ENCODE measurements at places on chromosomes 11 and 22.

DNA sequence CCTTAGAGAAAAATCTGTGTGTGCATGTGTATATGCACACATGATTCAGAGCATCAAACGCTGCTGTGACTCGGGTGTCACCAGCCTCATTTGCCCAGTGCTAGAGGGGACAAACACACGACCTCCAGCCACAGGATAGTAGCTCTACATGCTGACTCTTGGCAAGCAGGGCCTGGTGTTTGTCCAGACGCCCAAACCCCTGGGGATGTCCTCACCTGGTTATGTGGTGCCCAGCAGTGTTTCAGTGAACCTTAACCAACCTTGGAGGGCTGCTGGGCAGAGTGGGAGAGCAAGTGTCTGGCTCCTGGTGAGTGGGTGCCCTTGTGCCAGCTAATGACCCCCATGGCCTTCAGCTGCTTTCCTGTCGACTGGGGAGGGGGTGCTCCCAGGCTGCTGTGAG lies 26.7 kb downstream of the IGLL1 start:
- no peak for DNase-seq

- no peak for DNase-seq
Observed at GRCh38 chr11:62865635-62866034, 15.1 kb upstream of the SLC3A2 start.

DNA sequence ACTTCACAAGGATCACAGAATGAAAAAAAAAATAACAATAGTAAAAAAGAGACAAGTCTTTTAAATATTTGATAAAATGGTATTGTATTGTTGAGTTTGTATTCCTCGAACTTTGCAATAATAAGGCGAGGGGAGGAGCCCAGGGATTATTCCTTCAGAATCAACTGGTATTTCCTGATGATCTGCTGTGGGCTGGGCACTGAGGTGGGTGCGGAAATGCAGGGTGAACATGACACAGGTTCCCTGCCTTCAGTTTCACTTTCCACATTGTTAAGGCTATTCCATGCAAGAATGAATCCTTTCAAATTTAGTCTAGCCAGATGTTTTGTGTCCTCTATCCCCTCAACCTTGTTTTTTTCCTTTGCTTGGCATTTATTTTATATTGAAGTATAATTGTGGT lies 2.1 kb upstream of the EIF3M start:
- DNase-seq, result no peak

GRCh38 chr11:64146036-64146955 lies 19.6 kb downstream of the MACROD1 start:
- DNase-seq, result peak; percentile 62

DNA sequence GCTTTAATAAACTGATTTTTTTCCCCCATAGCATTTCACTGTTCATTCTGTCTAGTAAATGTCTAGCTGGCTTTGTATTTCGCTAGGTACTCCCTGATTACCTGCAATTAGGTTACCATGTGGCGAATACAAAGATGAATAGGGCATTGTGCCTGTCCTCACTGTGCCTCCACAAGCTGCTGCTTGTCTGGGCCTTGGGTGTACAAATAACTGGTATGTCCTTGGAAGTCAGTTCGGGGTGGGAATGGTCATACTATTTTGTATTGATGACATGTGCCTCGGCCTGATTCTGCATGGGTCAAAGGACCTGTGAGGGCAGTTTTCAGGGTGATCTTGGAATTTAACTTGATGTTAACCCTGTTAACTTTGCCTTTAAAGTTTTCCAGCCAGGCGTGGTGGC lies 11.4 kb downstream of the RBM4 start:
- no peak for DNase-seq

DNA sequence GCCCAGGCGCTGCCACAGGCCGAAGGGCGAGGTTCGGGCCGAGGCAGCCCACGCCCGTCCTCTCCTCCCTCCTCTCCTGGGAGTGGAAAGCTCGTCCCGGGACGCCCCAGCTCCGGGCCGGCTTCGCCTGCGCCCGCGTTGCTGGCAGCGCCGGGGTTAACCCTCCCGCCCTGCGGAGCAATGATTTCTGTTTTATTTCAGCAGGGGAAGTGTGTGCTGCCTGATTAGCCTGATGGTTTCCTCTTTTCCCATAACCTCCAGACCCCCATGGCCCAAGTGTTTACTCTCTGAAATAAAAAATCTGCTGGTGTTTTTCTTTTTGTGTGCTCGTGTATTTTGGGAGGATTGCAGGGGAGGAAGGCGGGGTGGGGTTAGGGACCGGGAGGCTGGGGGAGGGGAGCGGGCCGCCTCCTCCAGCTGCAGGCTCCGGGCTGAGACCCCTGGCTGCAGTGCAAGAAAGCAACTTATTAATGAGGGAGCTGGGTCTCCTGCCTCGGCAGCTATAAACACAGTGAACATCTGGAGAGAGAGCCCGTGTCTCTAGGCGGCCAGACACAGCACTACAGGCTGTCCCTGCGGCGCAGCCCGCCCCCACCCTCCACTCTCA lies 38.6 kb downstream of the ETS1 start:
- no peak for DNase-seq

DNA sequence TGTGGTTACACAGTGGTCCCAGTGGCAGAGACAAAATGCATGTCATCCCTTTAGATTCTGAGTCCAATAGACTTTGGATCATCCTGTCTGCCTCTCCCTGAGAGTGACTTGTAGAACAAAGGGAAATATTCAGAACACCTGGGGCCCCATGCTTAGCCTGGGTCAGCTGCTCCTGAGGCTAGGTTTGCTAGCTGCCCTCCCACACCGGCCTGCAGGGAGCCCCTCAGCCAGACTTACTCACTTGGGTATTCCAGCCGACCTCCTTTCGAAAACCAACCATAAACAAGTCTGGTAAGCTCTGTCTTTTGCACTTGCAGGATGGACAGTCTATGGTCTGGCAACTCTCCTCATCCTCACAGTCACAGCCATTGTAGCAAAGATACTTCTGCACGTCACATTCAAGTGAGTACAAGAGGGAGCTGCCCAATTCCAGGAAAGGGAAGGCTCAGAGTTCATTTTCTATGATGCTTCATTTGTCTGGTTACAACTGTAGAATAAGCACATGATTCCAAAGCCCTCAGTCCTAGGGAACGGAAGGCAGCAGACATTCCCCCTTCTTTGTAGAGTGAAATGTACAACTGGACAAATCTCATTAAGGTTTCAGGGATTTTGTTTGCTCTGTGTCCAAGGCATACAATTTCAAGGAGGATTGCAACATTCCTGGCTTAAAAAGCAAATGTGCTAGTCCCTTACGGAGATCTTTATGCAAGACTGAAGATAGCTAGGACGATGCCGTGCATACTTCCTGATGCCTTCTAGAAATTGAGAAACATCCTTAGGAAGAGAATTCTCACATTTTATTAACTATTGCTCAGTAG lies 65.5 kb upstream of the EMID1 start:
- DNase-seq, result no peak

DNA sequence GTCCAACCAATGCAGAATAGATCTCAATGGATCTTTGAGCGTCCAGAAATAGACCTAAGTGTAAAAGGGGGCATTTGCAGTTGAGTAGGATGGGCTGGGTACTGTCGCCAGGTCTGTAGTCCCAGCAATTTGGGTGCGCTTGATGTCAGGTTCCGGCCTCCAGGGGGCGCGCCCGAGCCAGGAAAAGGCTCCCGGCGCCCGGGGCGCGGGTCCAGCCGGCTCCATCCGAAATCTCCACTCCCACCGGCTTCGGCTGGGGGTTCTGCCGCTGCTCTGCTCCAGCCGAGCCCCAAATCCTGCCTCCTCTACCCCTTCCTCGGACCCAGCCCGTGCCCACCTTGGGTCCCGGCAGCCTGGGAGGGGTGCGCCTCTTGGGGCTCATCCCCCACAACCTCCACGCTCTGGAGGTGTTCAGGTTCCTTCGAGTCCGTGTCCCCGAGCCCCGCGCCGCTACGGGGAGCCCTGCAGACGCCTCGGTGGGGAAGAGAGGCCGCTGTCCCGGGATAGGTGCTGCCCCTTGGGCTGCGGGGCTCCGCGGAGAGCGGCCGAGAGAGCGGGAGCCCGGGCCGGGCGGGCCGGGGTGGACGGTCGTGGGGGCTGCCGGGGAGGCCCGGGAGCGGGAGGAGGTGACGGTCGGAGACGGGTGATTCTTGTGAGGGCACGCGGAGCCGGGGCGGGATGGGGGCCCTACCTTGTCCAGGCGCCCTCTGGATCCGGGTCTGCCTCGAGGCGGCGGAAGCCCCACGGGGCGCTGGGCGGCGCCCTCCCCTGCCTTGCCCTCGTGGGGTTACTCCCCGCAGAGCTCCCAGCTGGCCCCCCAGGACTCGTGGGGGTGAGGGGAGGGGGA lies 13.0 kb upstream of the CYB5R3 start:
- DNase-seq, result peak; percentile 76

- DNase-seq, result no peak
Observed at GRCh38 chr22:37892566-37893335, 13.3 kb upstream of the MICALL1 start.

DNA sequence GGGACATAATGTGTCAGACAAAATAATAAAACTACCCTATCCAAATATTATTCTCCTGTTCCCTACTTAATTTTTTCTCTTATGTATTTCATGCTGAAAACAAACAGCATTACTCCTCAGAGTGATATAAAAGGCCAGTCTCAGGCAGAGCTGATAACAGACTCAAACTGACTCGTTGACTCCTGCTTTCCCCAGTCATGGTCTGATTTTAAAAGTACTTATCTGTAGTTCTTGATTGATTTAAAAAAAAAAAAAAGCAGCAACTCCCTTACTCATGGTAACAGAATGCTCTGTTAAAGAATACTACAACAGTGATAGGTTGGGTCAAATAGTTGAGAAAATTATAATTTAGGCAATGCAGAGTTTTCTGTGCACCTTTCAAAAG lies 90.3 kb upstream of the BARX2 start:
- no peak for DNase-seq

- DNase-seq, result no peak
Observed at GRCh38 chr11:76574406-76574805, 96.1 kb downstream of the LRRC32 start.

DNA sequence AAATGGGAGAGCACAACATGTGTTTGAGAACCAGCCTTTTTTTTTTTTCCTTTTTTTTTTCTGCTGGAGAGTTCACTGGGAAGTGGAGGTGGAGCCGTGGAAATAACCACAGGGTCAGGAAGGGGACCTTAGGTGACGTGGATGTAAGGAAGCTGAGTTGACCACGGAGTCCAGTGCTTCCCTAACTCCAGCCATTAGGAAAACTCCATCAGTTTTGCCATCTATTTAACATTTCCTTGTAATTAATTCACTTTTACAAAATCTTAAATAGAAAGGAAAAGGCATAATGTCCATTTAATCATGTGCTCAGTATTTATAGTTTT lies 2.0 kb upstream of the CDK2AP2 start:
- DNase-seq, result no peak

- DNase-seq, result peak; percentile 16
Observed at GRCh38 chr22:20803696-20804324, 29.9 kb downstream of the SERPIND1 start.

- DNase-seq, result no peak
Observed at GRCh38 chr11:60905047-60905446, 1.3 kb downstream of the PRPF19 start.

- DNase-seq, result no peak
Observed at GRCh38 chr11:129996113-129996870, 6.3 kb downstream of the PRDM10 start.

Measured in stimulated activated CD4-positive, alpha-beta T cell treated with anti-CD3 and anti-CD28 coated beads, Interleukin-4, amount 100 ng/mL, for 48 hours (primary cell).